Activated CD4-positive, CD25-positive, alpha-beta regulatory T cell treated with anti-CD3 and anti-CD28 coated beads, Interleukin-2, amount 50 U/mL, for 72 hours (primary cell): ENCODE measurements at places on chromosomes 11 and 22.
A peak's percentile ranks its signal among the peaks of the same experiment; 100 is the strongest.

- no peak for DNase-seq
Measured at GRCh38 chr11:10319702-10320558, 15.1 kb downstream of the ADM start.

GRCh38 chr11:1640076-1640946 is 10.7 kb downstream of the KRTAP5-5 start:
- peak; percentile 47 for DNase-seq

- DNase-seq = no peak
Measured at GRCh38 chr11:86219311-86220193, 25.0 kb upstream of the EED start.

- no peak for DNase-seq
Measured at GRCh38 chr11:20479513-20479912, 92.0 kb downstream of the PRMT3 start.

DNA sequence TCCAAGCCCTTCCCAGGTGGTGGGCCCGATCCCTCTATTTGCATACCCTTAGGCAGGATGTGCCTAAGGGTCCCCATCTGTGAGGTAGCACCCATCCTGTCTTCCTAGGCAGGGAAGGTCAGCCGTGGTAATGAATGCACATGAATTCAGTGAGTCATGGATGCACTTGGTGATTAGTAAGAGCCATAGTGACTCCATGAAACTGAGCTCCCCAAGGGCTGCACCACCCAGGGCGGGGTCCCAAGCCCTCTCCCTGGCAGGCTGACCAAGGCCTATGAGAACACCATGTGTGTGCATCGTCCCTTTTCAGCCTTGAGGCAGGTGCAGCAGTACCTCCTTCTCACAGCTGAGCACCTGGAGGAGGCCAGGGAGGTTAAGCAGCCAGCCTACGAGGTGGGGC is 15.6 kb upstream of the SUSD2 start:
- DNase-seq = no peak

- peak; percentile 8 for DNase-seq
Measured at GRCh38 chr22:48880749-48881148, 946.9 kb downstream of the BRD1 start.

- DNase-seq = no peak
Measured at GRCh38 chr11:112160091-112160848, 3.6 kb downstream of the IL18 start.

DNA sequence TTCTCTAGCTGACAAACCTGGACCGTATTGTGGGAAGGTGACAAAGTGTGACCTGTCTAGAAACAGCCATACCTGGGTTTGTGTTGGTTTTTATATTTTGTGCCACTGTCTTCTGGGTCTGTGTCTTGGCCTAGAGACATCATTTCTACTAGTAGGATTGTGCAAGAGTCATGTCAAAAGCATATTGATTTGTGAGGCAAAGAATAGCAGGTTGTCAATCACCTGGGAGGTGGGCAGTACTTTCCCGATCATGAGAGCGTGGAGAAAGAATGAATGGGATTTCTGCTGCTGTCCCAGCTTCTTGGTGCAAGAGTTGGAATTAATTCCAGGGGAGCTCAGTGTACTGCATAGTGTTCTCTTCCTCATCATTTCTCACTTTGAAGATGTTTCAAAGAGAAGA is 5.0 kb upstream of the FERMT3 start:
- no peak for DNase-seq

GRCh38 chr11:18865951-18866350 is 73.3 kb downstream of the MRGPRX1 start:
- no peak for DNase-seq

- DNase-seq = peak; percentile 45
Measured at GRCh38 chr22:42856179-42856864, 751 bp downstream of the ARFGAP3 start.

DNA sequence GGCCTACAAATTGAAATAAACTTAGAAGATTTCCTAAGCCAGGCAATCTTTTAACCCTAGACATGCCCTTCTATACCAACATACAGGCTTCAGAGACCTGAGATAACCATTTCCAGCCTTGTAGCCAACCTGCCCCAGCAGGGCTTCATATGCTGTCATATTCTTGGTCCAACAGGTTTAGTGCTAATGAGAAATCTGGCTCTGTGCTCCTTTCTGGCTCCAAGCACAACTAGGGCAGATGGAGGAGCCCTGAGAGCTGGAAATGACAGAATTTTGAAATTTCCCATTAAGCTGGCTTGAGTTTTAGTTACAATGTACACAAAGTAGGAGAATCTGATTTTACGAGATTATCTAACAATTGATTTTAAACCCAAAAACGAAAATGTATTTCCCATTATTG is 323.0 kb upstream of the CCDC90B start:
- no peak for DNase-seq
